Activated T-cell treated with anti-CD3 and anti-CD28 coated beads for 4 hours (primary cell): ENCODE measurements at places on chromosomes 7 and 10.

DNA sequence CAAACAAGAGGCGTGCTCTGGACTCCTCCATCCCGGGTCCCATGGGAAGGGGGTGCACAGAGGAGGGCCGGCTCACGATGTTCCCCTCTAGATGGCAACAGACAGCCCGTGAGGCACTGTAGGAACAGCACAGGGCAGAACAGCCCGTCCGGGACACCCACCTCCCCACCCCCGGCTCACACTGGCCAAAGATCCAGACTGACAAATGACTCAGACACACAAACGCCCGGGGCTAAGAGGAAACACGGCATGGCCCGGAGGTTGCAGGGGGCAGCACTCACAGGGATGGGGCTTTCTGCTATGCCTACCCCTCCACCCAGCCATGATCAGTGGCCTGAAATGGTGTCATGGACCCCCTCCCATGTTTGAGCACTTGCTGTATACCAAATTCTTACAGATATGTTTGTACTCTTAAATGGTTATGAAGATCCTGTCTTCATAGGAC lies 4.9 kb upstream of the ELN start:
- no peak for DNase-seq

- DNase-seq: no peak
These were observed 441.1 kb downstream of the POM121L12 start for GRCh38 chr7:53476566-53476965.

DNA sequence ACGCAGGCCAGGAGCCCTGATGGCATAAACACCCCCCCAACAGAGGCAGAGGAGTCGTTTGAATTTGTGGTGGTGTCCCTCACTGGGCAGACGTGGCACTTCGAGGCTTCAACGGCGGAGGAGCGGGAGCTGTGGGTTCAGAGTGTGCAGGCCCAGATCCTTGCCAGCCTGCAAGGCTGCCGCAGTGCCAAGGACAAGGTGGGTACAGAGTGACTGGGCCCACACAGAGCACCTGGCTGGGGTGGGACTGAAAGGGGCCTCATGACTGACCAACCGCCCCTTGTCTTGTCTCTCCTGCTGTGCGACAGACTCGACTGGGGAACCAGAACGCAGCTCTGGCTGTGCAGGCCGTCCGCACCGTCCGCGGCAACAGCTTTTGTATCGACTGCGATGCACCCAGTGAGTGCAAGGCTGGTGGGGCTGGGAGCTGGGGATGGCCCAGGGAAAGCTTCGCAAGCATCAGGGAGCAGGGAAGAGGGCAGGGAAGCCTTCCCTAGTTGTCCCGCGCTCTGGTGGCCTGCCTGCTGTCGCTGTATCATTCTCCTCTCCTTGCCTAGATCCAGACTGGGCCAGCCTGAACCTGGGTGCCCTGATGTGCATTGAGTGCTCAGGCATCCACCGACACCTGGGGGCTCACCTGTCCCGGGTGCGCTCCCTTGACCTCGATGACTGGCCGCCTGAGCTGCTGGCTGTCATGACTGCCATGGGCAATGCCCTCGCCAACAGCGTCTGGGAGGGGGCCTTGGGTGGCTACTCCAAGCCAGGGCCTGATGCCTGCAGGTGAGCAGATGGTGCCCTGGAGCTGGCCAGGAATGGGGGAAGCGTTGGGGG lies 25.4 kb downstream of the GBX1 start:
- no peak for DNase-seq

DNA sequence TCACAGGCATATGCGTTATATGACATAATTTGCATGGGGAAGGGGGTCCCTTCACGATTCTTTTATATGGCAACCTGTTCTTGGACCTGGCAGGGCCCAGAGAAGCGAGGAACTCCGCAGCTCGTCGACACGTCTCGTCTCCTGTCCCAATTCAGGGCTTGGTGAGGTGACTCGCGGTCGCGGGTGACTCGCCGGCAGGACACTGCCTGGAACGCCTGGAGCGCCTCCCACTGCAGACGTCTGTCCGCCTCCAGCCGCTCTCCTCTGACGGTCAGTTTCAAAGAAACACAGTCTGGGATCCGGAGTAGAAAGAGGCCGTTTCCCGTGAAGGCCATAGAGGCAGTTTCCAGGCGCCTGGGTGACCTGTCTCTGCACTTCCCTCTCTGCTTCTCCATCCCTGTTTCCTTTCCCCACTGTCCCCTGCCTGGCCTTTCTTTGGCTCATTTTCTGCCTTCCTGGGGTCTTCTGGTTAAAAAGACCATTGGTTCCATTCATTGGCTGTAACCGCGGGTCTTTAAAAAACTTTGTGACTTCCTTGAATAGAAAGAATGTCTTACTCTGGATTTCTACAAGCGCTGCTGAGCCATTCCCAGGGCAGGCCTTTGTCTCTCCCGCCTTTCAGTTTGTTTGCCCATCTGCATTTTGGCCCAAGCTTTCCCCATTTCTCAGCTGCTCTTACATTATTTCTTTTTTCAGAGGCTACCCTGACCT lies 1.2 kb downstream of the UPP1 start:
- DNase-seq: no peak

- no peak for DNase-seq
These were observed 228.1 kb downstream of the BMPER start for GRCh38 chr7:34133356-34133982.

DNA sequence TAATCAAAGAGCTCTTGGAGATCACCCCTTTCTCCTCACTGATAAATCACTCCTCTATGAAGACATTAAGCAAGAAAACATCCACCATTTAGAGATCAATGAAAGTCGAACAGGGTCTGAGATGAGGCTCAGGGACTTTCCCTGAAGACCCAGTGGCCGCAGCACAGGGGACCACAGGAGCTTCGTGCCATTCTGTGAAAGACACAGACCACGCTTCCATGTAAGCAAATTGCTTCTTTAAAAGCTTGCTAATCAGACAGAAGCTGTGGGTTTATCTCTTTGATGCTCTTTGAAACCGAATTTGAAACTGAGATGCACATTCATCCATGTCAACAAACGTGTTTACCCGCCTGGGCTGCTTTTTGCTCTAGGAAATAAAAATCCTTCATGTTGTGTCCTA lies 231.9 kb upstream of the PPP2R2D start:
- no peak for DNase-seq

GRCh38 chr7:2982831-2983230 lies 60.8 kb downstream of the CARD11 start:
- DNase-seq: peak; percentile 30
